Stimulated activated CD4-positive, alpha-beta T cell treated with anti-CD3 and anti-CD28 coated beads, Interleukin-1b, Interleukin-23, amount 100 ng/mL, for 1 hour (primary cell): ENCODE measurements at places on chromosomes 4 and X.
A peak's percentile ranks its signal among the peaks of the same experiment; 100 is the strongest.

DNA sequence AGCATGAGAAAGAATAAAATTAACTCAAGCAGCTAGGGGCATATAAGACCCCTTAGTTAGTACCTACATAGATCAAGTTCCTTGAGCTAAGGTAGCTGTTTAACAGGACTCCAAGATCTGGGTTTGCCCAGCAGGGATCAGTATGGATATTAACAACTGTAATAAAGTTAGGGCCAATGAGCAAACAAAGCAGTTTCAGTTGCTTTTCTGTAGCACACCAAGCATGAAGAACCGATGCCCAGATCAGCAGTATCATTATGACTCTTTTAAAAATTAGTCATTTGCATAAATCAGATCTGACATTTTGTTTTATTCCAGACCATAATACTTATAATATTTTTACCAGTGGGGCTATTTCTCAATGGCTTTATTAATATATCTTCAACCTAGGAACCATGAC lies 80.9 kb downstream of the C4orf33 start:
- DNase-seq: no peak

DNA sequence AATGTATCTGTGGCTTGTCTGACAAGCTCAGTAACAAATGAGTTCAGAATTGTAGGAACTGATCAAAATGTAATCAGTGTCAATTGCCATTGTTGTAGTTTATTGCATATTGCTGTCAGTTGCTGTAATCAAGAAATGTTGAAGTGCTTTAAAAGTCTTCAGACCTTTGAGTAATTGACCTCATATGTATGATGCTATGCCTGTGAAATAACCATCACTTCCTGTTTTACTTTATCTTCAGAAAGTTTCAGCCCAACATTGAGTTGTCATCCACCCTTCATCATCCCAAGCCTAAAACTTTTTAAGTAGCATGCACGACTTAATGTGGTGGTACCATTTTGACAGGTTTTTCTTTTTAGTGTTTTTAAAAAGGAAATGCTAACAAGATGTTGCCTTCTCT lies 212.4 kb downstream of the ARHGAP10 start:
- DNase-seq: no peak

GRCh38 chr4:39636531-39637184 lies 2.0 kb downstream of the SMIM14 start:
- DNase-seq: no peak

DNA sequence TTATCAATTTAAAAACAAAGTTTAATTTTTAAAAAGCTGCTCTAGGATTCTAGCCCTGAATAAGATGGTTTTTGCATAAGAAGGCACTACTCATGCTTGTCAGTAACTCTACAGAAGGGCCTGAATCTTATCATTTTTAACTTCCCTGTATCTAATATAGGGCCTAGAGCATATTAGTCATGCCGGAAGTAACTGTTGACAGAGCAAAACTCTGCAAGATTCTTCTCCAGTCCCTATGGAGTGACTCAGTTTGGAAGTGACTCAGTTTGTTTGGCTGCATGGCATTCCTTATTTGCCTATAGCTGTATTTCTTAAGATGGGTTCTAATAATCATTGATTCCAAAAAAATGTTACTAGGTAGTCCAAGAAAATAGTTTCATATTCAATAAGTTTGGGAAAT lies 431.8 kb upstream of the HTR2C start:
- no peak for DNase-seq

GRCh38 chrX:69674891-69675290 lies 59.0 kb downstream of the EDA start:
- no peak for DNase-seq

GRCh38 chr4:57109847-57110639 lies at the start of gene IGFBP7:
Gene IGFBP7, minus strand, starts transcription at chr4:57110385. Its CDS starts 34 bp downstream, at chr4:57110351.
- DNase-seq: no peak

- DNase-seq: no peak
Observed at GRCh38 chrX:68598841-68599240, 48.6 kb upstream of the STARD8 start.

DNA sequence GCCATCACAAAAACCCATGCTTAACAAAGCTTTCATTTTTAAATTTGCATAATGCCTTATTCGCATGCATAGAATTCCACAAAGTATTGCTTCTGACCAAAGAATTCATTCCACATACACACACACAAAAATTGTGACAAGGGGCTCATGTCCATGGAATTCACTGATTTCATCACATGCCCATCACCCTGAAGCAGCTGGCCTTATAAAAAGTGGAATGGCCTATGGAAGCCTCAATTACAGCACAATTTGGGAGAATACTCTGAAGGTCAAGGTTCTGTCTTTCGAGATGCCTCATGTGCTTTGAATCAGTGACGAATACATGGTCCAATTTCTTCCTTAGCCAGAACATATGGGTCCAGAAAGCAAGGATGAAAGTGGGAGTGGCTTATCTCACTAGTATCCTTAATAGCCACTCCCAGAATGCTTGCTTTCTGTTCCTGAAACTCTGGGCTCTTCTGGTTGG lies 165.7 kb downstream of the KDR start:
- DNase-seq: no peak

- no peak for DNase-seq
Observed at GRCh38 chr4:1080961-1081688, 32.2 kb downstream of the RNF212 start.

GRCh38 chr4:125710766-125711165 lies 396.0 kb downstream of the FAT4 start:
- DNase-seq: no peak

GRCh38 chr4:81136161-81136905 lies 78.7 kb downstream of the PRKG2 start:
- no peak for DNase-seq

DNA sequence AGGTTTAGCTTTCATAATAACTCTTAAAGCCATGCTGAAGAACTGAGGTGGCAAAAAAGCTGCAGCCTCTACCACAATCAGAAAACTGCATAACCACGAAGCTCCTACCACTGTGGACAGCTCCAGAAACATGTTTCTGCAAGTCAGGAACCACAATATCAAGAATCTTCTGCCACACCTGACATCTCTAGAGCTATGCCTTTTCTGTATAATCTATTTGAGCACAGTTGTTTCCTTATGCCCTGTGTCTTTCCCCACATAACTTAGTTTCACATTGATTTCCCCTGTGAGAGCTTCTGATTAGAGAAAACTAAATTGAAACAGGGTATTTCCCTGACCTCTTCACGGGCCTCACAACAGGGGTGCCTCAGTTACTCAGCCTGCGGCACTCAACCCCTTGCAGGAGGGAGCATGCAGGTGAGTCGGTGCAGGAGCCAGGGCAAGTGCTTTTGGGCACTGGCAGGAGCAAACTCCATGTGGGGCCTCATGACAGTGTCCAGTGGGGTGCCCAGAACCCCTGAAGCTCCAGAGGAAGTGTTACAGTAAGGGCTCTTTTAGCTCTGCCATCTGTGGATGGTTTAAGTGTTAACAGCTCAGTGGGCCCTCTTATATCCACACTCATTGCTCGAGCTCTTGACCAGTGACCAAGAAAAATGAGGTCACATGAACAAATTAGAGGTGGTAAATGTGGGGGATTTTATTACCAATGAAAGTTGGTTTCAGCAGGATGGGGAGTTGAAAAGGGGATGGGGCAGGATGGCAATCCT lies 132.8 kb upstream of the BMP3 start:
- no peak for DNase-seq

GRCh38 chr4:147597561-147597960 lies 19.6 kb upstream of the TMEM184C start:
- no peak for DNase-seq

- no peak for DNase-seq
Observed at GRCh38 chrX:130606425-130606824, 204.6 kb downstream of the RBMX2 start.

DNA sequence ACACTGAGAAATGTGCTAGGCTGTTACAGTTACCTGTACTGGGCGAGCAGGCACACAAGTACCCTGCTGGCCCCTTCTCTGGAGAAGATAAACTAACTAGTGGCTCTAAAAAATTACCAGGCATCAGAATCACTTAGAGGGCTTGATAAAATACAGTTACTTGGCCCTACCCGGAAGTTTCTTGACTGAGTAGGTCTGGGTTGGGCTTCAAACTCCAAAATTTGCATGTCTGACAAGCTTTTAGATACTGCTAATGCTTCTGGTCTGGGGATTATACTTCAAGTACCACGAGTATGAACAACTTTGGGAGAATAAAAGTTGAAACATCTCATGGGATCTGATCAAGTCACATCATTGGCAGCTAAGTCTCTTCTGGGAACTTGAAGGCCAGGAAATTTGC lies 30.8 kb downstream of the CEP135 start:
- no peak for DNase-seq

- DNase-seq: peak; percentile 16
Observed at GRCh38 chr4:37891260-37892159, 626 bp downstream of the TBC1D1 start.

GRCh38 chrX:117053260-117053659 lies 590.5 kb upstream of the CT83 start:
- DNase-seq: no peak

GRCh38 chrX:103531002-103531401 lies 11.7 kb upstream of the RAB40A start:
- no peak for DNase-seq

DNA sequence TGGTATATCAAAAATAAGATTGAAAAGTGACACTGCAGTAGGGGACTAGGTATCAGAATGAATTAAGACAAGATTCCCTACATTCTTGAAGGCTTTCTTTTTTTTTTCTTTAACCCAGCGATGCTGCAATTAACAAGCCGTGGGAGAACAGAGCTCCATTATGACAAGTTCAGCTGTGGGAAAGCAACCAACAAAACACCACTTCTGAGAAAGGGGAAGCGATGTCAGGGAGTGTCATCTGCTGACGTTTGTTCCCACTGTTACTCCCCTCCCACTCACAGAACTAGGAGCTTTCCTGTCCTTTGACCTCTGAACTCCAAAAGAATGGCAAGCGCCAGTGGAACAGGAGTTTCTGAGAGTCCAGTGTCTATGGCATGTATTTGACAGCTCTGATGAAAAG lies 90.2 kb upstream of the SLITRK2 start:
- DNase-seq: no peak

DNA sequence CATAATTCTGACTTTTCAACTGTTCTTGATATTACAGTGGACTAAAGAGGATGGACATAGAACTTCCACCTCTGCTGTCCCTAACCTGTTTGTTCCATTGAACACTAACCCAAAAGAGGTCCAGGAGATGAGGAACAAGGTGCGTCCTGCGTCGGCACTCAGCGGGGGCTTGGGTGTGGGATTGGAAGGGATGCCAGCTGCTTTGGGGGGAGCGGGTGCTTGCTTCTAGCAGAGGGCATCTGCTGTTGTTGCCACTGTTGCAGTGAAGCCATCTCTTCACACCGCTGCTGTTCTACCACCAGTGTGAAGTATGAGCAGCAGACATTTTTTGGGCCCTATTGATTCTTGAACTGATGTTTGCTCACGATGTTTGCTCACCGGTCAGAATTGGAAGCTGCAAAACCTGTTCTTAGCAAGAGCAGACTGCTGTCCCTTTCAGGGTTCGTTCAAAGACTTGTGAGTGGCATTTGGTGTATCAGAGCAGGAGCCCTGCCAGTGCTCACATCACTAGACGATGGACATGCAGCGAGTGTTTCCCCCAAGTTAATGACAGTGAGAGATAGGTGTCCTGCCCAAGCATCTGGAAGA lies 55.4 kb downstream of the NOP14 start:
- DNase-seq: no peak

GRCh38 chr4:110354460-110354859 lies 121.5 kb upstream of the ENPEP start:
- DNase-seq: no peak

GRCh38 chr4:111450867-111451266 lies 694.4 kb upstream of the FAM241A start:
- DNase-seq: no peak

DNA sequence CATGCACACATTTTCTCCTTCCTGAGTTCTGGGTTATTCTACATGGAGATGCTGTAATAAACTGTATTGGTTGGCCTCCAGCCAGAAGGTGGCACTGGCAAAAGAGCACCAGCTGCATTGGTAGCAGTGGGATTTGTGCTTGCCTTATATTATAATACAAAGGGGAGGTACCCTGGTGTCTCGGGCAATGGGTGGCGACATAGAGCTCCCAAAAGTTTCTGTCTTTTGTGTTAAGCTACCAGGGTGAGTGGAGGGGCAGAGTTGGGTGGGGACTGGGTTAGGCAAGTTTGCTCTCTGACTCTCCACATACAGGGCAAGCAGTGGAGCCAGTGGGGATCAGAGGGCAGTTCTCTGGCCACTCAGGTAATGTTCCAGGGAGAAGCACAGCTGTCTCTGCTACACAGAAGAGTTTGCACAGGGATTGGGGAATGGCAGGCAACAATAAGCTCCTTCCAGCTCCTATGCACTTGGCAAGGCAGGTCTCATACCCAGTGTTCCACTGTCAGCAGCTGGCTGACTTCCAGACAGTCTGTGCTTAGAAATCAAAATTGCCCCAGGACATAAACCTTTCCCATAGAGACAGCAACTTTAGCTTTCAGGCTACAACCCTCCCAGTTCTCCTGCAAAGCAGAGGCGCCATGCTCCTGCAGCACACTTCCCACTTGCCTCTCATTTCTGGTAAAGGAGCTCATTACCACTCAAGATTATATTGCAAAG lies 463.9 kb upstream of the PCDH7 start:
- no peak for DNase-seq

DNA sequence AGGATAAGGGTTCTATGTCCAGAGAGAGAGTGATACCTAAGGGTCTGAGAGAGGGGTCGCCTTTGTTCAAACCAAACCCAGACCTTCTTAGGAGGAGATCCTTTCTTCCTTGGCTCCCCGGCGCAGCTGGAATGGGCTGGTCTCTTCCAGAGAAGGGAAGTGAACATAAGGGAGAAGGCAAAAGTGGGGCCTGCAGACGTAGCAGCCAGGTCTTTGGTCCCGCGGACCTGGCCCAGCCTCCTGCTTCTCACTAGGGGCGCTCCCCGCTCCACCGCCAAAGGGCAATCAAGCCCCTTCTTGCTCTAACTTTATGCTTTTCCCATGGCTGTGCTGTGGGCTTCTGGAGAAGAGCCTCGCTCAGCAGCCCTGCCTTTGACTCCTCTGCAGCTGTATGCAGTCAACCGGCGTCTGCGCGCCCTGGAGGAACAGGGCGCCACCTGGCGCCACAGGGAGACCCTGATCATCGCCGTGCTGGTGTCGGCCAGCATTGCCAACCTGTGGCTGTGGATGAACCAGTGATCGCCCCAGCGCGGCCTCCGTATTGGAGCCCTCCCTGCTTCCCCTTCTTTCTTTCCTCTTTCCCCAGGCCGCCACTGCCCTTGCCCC lies 6.5 kb downstream of the FATE1 start:
- DNase-seq: no peak

GRCh38 chr4:7910263-7910896 lies 29.3 kb downstream of the AFAP1 start:
- no peak for DNase-seq
